Activated T-cell treated with anti-CD3 and anti-CD28 coated beads, Interleukin-2, amount 50 U/mL, for 72 hours (primary cell): ENCODE measurements at places on chromosomes 5 and 9.

GRCh38 chr5:6197427-6197826, 180.9 kb downstream of the MED10 start:
- DNase-seq: no peak
- no peaks in the 10 kb centered on the region for H3K4me1 ChIP-seq
- no peak overlapping the region for H3K4me3 ChIP-seq
- H3K27ac ChIP-seq: no peak overlapping the region
- H3K27me3 ChIP-seq: no peaks in the 10 kb centered on the region
- peaks cover 3% of the 10 kb centered on the region for H3K36me3 ChIP-seq

GRCh38 chr9:125743682-125744428, 3.3 kb upstream of the PBX3 start:
- no peak overlapping the region for H3K4me3 ChIP-seq
- no peak for DNase-seq
- no peak overlapping the region for H3K27ac ChIP-seq
- H3K36me3 ChIP-seq: peaks cover 4% of the 10 kb centered on the region
- peaks cover 17% of the 10 kb centered on the region for H3K4me1 ChIP-seq

DNA sequence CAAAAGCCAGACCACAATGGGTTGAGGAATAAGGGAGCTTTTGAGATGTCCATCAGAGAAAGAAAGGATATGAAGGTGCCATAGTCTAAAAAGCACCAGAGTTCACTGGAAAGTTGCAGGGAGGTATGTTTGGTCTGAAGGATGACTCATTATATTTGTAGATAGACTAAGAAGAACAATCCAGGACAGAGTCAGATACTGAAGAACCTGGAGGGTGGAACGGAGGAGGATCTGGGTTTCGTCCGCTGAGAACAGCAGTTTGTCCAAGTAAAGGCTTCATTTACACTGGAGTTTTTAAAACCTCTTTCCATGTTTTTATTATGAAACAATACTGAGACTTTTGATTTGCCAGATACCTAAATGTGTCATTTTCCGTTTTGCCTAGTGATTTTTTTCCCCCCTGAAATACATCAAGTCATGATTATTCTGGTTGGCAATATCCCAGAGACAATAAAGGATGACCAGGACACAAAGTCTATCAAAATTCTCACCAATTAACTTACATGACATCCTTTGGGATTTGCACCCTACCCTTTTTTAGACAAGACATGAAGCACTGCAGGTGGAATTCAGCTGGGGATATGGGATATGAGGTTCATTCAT, 219.9 kb downstream of the MLLT3 start:
- H3K36me3 ChIP-seq: peaks cover 3% of the 10 kb centered on the region
- DNase-seq: no peak
- H3K4me3 ChIP-seq: no peak overlapping the region
- H3K27me3 ChIP-seq: no peaks in the 10 kb centered on the region
- H3K27ac ChIP-seq: no peak overlapping the region

- H3K27me3 ChIP-seq: no peaks in the 10 kb centered on the region
- H3K4me3 ChIP-seq: no peak overlapping the region
- no peak for DNase-seq
- no peaks in the 10 kb centered on the region for H3K4me1 ChIP-seq
- no peak overlapping the region for H3K27ac ChIP-seq
Observed at GRCh38 chr9:134493461-134494272, 147.9 kb upstream of the COL5A1 start.

DNA sequence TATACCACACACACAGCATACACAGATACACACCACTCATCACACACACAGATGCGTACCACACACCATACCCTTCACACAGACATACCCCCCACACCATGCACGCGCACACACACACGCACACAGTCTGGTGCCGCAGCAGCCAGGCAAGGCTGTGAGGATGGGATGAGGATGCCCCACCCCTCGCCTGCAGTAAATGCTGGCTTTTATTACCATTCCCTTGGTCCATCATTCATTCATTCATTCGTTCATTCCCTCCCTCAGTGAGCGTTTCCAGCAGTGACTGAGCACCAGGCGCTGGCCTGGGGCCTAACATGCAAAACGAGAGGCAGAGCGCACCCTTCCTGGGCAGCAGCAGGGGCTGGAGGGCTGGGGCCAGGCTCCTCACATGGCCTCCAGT, 51.7 kb upstream of the FCN2 start:
- H3K36me3 ChIP-seq: no peaks in the 10 kb centered on the region
- no peaks in the 10 kb centered on the region for H3K27me3 ChIP-seq
- no peak overlapping the region for H3K4me3 ChIP-seq
- no peak overlapping the region for H3K27ac ChIP-seq
- H3K4me1 ChIP-seq: no peaks in the 10 kb centered on the region

DNA sequence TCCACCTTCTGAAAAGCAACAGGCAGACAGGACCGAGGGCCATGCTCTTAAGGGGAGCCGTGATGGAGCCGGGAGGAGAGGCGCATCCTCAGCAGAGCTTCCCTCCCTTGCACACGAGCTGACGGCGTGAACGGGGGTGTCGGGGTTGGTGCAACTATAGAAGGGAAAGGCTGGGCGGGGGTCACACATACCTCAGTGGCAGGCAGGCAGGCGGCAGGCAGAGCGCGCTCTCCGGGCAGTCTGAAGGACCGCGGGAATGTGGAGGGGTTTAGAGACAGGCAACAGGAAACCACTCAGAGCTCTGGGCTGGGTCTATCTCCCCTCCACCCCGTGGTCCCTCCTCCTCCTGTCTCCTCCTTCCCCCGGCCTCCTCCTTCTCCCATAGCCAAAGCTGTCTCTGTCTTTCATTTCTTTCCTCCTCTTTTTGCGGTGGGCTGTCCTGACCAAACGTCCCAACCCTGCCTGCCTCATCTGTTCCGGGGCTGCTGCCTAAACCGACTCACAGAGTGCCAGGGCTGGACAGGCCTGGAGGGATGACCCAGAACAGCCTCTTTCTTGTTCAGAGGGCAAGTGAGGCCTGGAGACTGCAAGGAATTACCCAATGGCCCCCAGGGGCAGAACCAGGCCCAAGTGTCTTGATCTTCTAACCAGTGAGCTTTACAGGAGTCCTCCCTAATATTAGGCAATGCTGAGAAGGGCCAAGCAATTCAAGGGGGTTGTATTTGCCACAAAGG, at the start of gene SPARC:
TSS of gene SPARC (minus strand) at position 242 of the 734 bp plus-strand sequence. CDS start 10,727 bp downstream, outside the sequence.
- H3K4me1 ChIP-seq: peaks cover 12% of the 10 kb centered on the region
- H3K36me3 ChIP-seq: no peaks in the 10 kb centered on the region
- no peak within 1 kb of the TSS for H3K27ac ChIP-seq

GRCh38 chr5:141560151-141560550, 58.6 kb downstream of the DIAPH1 start:
- no peak for DNase-seq
- peak overlapping the region; percentile 61 for H3K27ac ChIP-seq
- H3K4me1 ChIP-seq: peaks cover 33% of the 10 kb centered on the region
- H3K4me3 ChIP-seq: no peak overlapping the region

GRCh38 chr9:133987946-133988665, 4.0 kb downstream of the VAV2 start:
- DNase-seq: no peak
- H3K36me3 ChIP-seq: no peaks in the 10 kb centered on the region
- H3K4me3 ChIP-seq: no peak overlapping the region
- no peaks in the 10 kb centered on the region for H3K4me1 ChIP-seq

GRCh38 chr5:20556115-20556763, 568.2 kb upstream of the CDH18 start:
- no peaks in the 10 kb centered on the region for H3K27me3 ChIP-seq
- H3K36me3 ChIP-seq: no peaks in the 10 kb centered on the region
- H3K27ac ChIP-seq: no peak overlapping the region
- DNase-seq: no peak

GRCh38 chr5:136780518-136780917, 415.2 kb upstream of the TRPC7 start:
- H3K4me3 ChIP-seq: no peak overlapping the region
- no peaks in the 10 kb centered on the region for H3K4me1 ChIP-seq
- H3K27ac ChIP-seq: no peak overlapping the region

DNA sequence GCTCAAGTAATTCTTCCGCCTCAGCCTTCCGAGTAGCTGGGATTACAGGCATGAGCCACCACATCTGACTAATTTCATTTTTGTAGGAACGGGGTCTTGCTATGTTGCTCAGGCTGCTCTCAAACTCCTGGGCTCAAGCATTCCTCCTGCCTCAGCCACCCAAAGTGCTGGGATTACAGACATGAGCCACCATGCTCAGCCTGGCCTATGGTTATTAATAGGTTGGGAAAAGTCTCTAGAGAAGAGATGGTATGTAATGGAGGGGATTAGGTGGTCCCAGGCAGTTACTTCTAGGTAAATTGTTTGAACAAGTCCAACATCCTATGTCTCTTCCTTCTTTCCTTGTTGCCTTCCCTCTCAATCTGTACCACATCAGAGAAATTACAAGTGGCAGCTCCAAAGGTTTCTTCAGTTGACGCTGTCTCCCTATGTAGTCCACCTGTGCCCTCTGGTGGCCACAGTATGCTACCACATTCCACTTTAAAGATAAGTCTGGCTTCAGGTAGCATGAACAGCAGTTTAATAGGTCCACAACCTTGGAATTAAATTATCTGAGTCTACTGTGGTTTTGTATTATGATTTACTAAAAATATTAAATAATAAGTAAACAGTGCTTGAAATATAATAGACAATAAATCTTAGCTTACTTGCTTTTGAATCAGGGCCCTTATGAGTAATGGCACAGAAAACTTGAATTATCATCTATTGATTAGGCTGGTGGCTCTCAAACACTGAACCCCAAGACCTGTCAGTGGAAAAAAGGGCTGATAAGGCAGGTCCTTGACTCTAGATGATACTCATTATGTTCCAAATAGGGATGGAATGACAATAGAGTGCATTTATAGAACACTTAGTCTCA, 9.7 kb downstream of the TIGD6 start:
- H3K4me1 ChIP-seq: peaks cover 4% of the 10 kb centered on the region
- H3K4me3 ChIP-seq: no peak overlapping the region
- H3K27me3 ChIP-seq: no peaks in the 10 kb centered on the region
- DNase-seq: peak; percentile 63
- H3K36me3 ChIP-seq: no peaks in the 10 kb centered on the region

GRCh38 chr5:175772747-175773533, 98.4 kb upstream of the CPLX2 start:
- H3K4me1 ChIP-seq: no peaks in the 10 kb centered on the region
- H3K27ac ChIP-seq: no peak overlapping the region
- peaks cover 1% of the 10 kb centered on the region for H3K36me3 ChIP-seq
- peak overlapping the region; percentile 26 for H3K4me3 ChIP-seq
- H3K27me3 ChIP-seq: peaks cover 62% of the 10 kb centered on the region
- DNase-seq: no peak

- H3K27ac ChIP-seq: no peak overlapping the region
- no peak overlapping the region for H3K4me3 ChIP-seq
- no peak for DNase-seq
- H3K4me1 ChIP-seq: no peaks in the 10 kb centered on the region
- no peaks in the 10 kb centered on the region for H3K27me3 ChIP-seq
Observed at GRCh38 chr9:16461851-16462250, 408.6 kb downstream of the BNC2 start.

DNA sequence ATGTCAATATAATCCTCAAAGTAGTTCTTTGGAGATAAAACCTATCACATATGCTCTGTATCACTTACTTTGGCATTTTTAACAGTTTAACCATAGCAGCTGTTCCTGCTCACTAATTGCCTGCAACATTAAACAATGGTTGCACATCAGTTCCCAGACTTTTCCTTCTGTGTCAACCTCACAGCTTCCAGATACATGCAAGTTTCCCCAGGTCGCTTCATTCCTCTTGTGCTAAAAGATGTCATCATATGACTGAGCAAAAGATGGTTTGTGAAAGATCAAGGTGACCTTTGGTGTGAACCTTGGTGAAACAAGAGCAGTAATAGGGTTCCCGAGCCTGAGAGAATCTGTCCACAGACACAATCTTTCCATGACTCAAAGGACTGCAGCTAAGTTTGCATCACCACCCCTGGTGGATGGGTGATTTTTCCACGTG, 500.4 kb upstream of the PAPPA start:
- DNase-seq: no peak
- no peak overlapping the region for H3K27ac ChIP-seq
- H3K4me3 ChIP-seq: no peak overlapping the region
- no peaks in the 10 kb centered on the region for H3K27me3 ChIP-seq
- no peaks in the 10 kb centered on the region for H3K36me3 ChIP-seq

GRCh38 chr5:158014372-158014771, 155.4 kb upstream of the CLINT1 start:
- no peaks in the 10 kb centered on the region for H3K36me3 ChIP-seq
- H3K4me3 ChIP-seq: no peak overlapping the region
- H3K4me1 ChIP-seq: no peaks in the 10 kb centered on the region
- no peak for DNase-seq

DNA sequence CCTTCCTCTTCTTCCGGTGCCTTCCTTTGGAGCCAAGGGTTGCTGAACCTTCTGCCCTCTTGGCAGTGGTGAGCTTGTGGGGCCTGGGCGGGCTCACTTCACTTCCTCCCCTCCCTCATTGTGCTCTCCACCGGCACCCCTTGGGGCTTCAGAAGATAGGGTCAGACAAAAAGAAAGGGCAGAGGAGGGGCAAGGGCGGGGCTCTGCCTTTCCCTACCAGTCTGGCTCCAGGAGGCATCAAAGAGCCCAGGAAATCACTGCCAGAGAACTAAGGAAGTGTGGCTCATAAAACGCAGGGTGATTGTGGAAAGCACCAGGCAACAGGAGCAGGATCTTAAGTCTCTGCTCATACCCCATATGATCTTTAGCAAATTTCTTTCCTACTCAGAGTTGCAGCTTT, 34.8 kb downstream of the ACOT12 start:
- H3K27me3 ChIP-seq: no peaks in the 10 kb centered on the region
- H3K4me3 ChIP-seq: no peak overlapping the region
- no peak overlapping the region for H3K27ac ChIP-seq
- H3K4me1 ChIP-seq: no peaks in the 10 kb centered on the region
- DNase-seq: no peak

DNA sequence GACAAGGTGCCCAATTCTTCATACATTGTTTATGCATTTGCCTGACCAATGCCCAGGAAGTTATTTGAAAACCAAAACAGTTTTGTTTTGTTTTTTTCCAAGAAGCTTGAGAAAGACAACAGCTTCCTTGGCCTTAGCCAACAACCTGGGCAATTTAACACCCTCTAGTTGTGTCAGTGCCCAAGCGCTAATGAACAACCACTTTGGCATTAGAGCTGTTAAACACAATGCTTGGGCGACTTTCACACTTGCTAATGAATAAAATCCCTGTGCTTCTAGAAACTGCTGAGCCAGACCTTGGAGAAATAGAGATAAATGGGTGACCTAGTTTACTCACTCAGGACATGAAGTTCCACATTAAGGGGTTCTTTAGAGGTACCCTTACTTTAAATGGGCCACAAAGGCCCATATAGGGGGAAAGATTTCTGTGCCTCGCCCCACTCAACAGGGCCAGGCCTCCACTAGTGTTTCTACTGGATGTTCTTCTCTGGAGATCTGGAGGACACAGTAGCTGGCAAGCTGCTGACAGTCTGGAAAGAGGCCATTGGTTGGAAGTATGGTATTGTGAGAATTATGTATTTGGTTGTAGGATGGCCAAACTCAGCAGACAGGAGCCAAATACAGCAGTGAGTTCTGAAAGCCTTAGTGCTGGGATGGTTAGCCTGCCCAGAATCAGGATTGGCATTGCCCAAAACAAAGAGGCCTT, 179.8 kb downstream of the DOCK8 start:
- no peak overlapping the region for H3K4me3 ChIP-seq
- peaks cover 29% of the 10 kb centered on the region for H3K36me3 ChIP-seq
- H3K4me1 ChIP-seq: no peaks in the 10 kb centered on the region
- H3K27ac ChIP-seq: peak overlapping the region; percentile 14
- no peak for DNase-seq
- H3K27me3 ChIP-seq: no peaks in the 10 kb centered on the region
